HuH-7.5 (cell line): ENCODE measurements at places on chromosomes 11 and 22.

- no peak for DNase-seq
Measured at GRCh38 chr22:44920183-44920582, 89.6 kb downstream of the PHF21B start.

- no peak for DNase-seq
Measured at GRCh38 chr22:30452861-30453260, 19.0 kb downstream of the SEC14L3 start.

DNA sequence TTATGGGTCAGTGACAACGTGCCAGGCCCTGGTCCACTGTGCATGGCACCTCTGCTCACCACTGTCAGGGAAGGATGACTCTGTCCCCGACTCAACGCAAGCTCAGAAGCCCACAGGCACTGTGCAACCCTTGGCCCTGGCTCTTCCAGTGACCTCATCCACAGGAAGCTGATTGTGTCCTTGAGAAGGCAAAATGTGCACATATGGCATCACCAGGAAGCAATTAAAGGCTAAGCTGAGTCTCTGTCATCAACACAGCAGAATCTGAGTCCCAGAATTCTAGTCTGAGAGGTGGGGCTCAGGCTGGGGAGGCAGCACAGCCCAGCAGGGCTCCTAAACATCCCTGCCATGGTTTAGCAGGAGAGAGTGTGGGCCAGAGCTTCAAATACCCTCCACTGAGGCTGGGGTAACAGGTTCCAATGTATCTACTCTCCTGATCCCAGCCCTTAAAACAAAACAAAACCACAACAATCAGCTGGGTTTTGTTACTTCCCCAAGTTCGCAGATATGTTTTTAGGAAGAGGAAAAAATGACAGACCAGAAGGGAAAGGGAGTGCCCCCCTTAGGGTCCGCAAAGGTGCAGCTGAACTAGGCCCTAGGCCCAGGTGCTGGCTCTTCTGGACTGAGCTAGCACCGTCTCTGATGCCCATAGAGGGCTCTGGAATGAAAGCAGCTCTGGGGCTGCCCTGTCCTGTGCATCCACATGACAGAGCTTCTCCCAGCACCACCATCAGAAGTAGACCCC, 33.5 kb upstream of the GNAZ start:
- no peak for DNase-seq

GRCh38 chr11:57340039-57340615, 2.0 kb downstream of the P2RX3 start:
- peak; percentile 36 for DNase-seq

DNA sequence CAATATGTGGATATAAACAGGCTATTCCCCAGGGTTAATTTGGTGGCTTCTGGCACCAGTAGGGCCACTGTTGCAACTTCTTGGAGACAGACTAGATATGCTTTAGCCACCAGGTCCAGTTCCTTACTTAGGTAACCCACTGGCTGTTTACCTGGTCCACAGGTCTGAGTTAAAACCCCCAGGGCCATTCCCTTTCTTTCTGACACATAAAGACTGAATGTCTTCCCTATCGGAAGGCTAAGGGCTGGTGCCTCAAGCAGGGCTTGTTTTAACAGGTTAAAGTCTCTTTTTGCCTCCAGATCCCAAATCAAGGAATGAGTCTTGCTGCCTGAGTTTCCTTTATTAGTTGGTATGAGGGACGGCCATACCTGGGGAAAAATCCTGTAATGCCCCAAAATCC, 1052.7 kb upstream of the CNTN5 start:
- no peak for DNase-seq

- DNase-seq: peak; percentile 35
Measured at GRCh38 chr22:41021613-41022454, 70.6 kb upstream of the EP300 start.

DNA sequence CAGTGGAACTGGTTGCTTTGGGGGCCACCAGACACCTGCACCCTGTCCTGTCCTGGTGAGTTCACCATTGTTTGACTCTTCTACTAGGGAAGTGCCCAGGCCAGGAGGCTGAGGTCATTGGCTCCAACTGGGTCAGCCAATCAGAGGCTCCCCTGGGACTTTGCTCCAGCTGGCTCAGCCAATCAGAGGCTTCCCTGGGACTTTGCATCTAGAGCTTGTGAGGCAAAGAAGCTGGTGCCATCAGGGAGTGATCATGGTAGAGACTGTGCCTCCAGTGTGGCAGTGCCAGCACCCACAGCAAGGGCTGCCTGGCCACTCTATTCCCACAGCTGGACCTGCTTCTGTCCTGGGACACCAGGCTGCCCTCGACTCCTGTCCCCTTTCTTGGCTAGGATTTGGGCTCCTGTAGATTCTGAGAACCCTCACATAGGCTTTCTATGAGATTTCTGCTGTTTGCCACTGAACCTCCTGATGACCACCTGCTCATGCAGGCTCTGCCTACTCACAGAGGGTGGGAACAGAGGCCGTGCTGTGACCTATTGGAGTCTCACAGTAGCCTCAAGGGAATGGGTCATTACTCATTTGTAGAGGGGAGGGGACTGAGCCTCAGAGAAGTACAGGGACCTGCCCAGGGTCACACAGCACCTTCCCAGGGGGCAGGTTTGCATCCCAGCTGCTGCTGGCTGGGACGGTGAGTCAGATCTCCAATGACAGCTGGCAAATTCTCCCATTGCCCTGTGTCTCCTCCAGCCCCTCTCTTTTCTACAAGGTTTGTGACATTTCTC, 59.2 kb upstream of the SHISAL1 start:
- DNase-seq: no peak

- DNase-seq: no peak
Measured at GRCh38 chr11:134034496-134035381, 34.1 kb upstream of the JAM3 start.
